ENCODE measurements at places on chromosomes 7 and 10. TPM values are rescaled to one million over a fixed set of nuclear protein-coding genes. Genes with fewer than 3 reads are reported as not detected.

DNA sequence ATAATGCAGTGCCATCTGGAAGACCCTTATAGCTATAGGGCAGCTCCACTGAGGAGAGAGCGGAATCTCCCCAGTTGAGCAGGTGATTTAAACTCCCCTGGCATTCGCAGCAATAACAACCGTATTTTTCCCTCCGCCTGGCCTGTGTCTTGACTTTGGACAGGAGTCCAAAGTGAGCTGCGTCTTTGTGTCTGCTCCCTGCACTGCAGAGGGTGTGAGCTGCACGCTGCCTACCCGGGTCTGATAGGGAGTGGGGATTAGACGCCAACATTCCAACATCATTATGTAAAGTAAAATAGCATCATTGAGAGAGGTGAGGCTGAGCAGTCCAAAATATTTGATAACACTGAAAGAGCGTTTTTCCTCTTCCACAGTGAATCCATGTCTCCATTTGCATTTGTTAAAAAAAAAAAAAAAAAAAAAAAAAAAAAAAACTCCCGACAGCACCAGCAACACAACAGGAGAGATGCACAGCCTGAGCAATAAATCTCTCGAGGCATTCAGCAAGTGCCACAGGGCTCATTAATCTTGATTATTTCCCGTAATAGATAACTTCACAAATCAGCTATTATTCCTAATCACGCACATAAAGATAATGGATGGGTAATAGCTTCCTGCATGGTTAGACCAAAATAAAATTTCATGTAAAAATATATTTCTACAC lies 68.6 kb downstream of the CELF2 start:
- no peak for DNase-seq

DNA sequence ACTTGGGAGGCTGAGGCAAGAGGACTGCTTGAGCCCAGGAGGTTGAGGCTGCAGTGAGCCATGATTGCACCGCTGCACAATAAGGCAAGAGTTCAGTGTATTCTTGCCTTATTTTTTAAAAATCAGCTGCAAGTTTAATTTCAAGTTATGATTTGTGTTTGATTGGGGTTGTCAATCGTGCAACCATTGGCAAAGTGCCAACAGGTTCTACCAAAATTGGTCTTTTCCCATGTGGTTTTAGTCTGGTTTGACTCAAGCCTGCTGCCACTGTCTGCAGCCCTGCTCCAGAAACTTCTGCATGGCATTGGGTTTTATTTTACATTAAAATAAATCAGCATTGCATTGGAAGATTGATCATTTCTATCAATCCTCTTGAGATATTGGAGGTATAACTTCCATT lies 72.7 kb downstream of the PTPRE start:
- DNase-seq, result no peak

- DNase-seq, result peak; percentile 94
These were observed 98.0 kb downstream of the KAT6B start for GRCh38 chr10:74924251-74924963.

ZNF746 gene
- total RNA-seq, result 20.6 TPM

WDFY4 gene
- total RNA-seq, result not detected

C10orf53 gene
- total RNA-seq, result not detected

GRCh38 chr10:75962395-75963061 lies 531.1 kb downstream of the LRMDA start:
- DNase-seq, result no peak

GRCh38 chr10:78280604-78281003 lies 246.9 kb downstream of the RPS24 start:
- DNase-seq, result no peak

- peak; percentile 26 for DNase-seq
These were observed 627.9 kb downstream of the PARD3 start for GRCh38 chr10:34187201-34187600.

DNA sequence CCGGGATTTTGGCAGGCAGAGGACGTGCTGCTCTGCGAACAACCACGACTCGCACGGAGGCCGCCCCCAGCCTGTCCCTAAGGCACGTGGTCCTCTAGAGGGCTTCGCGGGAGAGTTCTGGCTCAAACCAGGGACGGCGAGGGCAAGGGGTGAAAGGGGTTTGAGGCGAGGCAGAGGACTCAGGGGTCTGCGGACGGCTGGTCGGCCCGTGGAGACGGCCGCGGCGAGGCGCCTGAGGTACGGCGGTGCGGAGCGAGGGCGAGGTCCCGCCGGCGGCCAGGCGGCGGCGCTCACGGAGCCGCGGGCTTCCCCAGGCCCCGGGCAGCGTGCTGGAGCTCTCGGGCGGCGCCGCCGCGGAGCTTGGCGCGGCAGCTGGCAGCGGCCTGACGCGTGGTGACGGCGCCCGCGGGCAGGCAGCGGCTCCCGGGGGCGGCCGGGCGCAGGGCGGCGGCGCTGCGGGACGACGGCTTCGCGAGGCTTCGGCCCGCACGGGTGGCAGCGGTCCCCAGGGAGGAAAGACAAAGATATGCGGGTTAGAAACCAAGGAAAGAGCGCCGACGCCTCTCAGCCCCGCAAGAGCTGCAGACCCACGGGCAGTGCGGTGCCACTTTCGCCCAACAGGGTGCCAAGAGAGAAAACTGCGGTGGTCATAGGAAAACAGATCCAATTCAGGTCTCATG lies 44.8 kb downstream of the ZNF800 start:
- DNase-seq, result peak; percentile 92

DNA sequence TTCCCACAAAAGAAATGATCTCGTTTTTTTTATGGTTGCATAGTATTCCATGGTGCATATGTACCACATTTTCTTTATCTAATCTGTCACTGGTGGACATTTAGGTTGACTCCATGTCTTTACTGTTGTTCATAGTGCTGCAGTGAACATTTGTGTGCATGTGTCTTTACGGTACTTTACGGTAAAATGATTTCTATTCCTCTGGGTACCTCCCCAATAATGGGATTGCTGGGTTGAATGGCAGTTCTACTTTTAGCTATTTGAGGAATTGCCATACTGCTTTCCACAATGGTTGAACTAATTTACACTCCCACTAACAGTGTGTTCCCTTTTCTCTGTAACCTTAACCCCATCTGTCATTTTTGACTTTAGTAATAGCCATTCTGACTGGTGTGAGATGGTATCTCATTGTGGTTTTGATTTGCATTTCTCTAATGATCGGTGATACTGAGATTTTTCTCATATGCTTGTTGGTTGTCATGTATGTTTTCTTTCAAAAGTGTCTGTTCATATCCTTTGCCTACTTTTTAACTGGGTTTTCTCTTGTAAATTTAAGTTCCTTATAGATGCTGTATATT lies 37.2 kb downstream of the MKLN1 start:
- DNase-seq, result no peak

STAG3 gene
- not detected for total RNA-seq

GRCh38 chr10:43383204-43383971 lies 12.0 kb downstream of the FXYD4 start:
- DNase-seq, result peak; percentile 66

FOXI2 gene
- total RNA-seq, result not detected

DNA sequence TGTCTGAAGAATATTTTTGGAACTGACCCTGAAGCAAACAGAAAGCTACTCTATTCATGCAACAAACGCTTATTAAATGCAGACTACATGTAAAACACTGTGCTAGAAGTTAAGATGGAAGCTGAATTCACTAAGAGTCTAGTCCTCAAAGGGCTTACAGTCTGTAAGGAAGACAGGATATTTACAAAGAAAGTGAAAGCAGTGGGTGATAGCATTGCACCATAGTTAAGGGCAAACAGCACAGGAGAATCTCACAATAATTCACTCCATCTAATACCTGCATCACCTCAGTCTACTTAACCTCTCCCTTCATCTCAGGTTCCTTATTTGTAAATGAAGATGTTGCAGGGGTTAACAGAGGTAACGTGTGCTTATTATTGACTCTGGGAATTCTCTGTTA lies 360.0 kb upstream of the AOAH start:
- DNase-seq, result no peak

DNA sequence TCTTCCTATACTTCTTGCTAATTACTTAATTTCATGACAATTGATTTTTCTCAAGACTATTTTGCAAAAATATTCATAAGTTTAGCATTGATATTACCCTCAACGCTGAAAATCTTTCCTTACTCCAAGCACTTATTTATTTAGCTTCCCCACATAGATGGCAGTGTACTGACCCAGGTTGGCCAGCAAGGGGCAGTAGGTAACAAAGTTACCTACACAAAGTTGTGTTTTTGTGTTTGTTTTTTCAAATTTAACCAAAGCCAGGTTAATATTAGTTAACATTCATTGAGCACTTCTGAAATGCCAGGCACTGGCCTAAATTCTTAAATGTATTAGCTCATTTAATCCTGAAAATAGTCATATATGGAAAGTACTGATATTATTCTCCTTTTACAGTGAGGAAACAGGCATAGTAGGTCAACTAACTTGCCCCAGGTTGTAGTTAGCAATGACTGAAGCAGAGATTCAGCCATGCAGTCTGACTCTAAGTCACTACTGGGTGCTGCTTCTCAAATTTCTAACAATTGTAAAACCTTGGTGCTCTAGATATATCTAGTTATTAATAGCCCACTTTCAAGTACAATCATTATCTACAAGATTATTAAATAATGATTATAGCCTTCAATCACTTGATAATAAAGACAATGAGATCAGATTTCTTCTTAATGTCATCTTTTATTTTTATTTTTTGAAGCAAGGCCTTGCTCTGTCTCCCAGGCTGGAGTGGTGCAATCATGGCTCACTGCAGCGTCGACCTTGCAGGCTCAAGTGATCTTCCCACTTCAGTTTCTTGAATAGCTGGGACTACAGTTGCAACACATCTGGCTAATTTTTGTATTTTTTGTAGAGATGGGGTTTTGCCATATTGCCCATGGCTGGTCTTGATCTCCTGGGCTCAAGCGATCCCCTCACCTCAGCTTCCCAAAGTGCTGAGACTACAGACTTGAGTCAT lies 5.8 kb upstream of the GGCT start:
- DNase-seq, result peak; percentile 68

DNA sequence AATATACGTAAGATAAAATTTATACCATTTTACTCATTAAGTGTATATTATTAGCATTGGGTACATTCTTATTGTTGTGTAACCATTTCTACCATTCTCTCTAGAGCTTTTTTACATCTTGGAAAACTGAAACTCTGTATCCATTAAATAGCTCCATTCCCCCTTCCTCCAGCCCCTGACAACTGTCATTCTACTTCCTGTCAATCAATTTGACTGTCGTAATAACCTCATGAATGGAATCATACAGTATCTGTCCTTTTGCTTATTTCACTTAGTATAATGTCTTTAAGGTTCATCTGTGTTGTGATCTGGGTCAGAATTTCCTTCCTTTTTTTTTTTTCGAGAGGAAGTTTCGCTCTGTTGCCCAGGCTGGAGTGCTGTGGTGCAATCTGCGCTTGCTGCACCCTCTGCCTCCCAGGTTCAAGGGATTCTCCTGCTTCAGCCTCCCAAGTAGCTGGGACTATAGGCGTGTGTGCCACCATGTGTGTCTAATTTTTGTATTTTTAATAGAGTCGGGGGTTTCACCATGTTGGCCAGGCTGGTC lies 15.6 kb downstream of the ZRANB1 start:
- no peak for DNase-seq

CYP26C1 gene
- not detected for total RNA-seq

GRCh38 chr7:27962273-27962672 lies 218.3 kb downstream of the JAZF1 start:
- peak; percentile 48 for DNase-seq

GRCh38 chr10:109988212-109988596 lies 19.6 kb upstream of the ADD3 start:
- peak; percentile 52 for DNase-seq

STEAP2 gene
- total RNA-seq, result 30.6 TPM

DNA sequence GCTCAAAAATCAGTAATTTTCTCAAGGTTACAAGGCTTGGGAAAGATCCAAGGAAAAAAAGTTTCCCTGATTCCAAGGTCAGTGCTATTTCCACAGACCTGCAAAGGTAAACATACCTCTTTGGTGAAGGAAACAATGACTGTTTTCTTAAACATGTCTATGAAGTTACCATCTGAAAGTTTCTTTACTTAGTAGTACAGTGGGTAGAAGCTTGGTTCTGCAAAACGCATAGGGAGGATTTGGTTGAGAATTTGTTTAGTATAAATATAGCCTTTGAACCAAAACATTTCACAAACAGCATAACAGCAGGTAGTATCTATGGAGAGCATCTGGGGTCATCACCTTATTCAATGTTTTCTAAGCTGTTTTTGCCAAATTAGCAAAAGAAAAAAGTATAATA lies 169.6 kb downstream of the CCSER2 start:
- no peak for DNase-seq

DNA sequence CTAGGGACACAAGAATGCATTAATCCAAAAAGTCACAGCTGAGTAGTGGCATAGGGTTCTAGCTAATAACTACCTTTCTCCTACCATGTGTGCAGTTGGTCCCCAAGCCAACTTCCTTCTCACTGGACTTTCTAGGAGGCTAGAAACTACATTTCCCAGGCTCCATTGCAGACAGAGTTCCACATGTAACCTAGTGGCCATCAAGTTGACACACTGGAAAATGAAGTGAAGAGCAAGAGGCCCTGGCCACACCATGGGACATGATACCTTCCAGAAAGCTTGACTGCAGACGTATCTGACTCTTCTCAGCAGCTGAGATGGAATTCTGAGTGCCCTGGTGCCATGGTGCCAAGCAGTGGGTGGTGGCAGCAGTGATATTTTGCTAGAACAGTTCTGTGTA lies 49.8 kb upstream of the TMEM273 start:
- no peak for DNase-seq

DNA sequence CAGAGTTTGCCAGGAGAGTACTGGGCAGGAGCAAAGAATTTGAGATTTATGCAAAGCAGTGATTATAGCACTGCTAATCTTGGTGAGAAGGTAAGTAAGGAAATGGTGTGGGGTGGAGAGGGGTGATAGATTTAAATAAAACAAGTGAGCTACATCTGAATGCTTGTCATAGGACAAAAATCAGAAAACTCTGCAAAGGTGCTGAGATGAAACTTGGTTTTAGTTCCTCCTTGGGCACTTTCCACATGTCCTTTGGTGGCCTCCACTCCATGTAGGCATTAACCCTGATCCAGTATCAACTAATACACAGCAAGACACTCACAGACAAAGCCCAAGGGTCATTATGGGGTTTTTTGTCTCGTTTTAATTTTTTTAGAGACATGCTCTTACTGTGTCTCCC lies 25.7 kb upstream of the FAM107B start:
- no peak for DNase-seq

DNA sequence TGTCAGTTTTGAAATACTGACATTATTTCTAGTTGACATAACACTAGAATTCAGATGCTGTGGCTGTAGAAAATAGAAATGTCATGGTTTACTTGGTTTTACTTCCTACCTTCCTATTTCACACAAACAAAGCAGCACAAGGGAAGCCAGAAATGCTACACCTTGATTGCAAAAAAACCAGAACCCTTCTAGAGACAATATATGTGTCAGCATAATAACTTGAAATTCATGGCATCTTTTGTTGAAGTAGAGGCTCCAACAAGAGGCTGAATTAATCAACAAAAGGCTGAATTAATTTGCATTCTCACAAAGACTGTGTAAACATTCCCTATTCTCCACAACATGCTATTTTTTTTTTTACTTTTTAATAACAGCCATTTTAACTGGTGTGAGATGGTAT lies 25.2 kb downstream of the ZNF117 start:
- no peak for DNase-seq

OGDHL gene
- 0.51 TPM for total RNA-seq

All from GM23248 (cell line).